ENCODE measurements at places on chromosomes 4 and X.

DNA sequence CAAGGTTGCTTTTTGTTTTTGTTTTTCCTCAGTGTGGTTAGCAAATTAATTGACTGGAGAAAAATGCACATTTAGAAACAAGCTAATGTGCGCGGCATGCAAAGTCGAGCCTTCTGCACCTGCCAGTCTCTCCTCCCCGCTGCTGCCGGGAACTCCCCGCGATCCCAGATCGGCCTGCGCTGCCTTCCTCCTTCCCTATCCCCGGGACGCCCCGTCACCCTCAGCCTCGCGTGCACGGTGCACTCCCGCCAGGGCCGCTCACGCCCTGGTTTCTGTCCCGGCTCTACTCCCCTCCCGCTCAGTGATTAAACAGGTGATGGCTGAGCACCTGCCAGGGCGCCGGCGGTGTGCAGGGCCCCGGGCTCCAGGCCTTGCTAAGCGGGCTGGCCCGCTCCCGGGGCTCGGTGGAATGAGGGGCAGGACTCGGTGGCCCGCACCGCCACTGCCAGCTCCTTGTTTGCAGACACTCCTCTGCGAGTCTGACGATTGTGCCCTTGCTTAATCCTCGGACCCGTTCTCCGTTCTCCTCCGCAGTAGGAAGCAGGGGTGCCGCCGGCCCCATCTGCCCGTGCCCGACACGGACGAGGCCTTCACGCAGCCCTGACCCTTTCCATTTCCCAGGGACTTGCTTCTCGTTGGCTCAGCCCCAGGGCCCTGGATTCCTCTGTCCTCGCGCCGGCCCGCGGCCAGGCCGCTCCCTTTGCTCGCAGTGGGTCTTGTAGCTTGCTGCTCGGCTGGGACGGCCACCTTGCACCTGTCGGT lies 143.4 kb downstream of the TRIML1 start:
- peak; percentile 62 for DNase-seq

DNA sequence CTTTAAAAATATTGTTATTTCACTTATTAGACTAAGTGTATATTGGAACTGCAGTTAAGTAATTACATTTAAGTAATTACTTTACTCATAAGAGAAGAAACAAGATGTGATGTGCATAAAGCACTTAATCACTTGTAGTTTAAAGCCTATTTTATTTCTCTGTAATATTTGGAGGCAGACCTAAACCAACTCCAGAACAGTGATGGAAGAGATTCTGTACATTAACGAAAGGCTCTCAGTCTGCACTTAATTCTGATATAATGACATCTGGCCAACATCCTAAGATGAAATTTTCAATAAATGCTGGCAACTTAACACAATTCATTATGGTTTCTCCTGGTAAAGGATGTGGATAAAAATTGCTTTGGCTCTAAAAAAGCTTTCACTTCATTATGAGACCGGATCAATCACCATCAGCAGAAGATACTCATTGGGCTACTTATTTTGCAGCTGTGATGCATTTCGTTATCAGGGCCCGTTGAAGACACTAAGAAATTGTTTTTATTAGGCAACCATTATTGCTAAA lies 342.6 kb downstream of the C4orf33 start:
- no peak for DNase-seq

- DNase-seq: no peak
Measured at GRCh38 chr4:3704669-3705068, 61.5 kb upstream of the ADRA2C start.

DNA sequence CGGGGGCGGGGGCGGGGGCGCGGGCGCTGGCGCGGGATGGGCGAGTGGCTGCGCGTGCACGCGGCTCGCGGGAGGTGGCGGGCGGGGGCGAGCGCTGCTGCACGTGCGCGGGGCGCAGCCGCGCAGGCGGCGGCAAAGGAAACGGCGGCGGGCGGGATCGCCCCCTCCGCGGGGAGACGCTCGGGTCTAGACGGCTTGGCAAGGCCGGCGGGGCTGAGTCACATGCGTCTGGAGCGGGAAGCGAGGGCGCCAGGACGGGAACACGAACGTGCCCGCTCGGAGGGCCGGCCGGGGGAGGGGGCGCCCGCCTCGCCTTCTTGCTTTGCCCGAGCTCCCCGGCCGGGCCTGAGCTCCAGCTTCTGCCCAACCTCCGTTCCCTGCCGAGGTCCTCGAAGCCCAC lies 4.3 kb upstream of the HAUS7 start:
- DNase-seq: no peak

DNA sequence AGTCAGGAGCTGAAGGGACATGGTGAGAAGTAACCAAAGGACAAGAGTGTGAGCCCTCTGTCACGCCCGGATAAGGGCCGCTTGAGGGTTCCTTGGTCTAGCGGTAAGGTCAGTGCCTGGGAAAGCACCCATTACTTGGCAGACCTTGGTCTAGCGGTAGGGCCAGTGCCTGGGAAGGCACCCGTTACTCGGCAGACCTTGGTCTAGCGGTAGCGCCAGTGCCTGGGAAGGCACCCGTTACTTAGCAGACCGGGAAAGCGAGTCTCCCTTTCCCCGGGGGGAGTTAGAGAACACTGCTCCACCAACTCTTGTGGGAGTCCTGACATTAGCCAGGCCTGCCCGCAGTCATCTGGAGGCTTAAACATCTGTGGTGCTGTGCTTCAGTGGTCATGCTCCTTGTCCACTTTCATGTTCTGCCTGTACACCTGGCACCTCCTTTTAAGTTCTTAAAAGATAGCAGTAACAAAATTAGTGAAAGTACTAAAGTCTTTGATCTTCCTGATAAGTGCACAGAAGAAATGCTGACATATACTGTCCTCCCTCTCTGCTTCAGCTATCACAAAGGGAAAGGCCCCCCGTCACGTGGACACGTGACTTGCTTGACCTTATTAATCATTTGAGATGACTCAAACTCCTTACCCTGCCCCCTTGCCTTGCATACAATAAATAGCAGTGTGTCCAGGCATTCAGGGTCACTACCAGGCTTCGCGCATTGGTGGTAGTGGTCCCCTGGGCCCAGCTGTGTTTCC lies 9.3 kb upstream of the SEC24B start:
- no peak for DNase-seq

- DNase-seq: no peak
Measured at GRCh38 chrX:51878056-51878455, 15.4 kb upstream of the MAGED1 start.

- DNase-seq: no peak
Measured at GRCh38 chrX:68043713-68044438, 389.4 kb downstream of the OPHN1 start.

- DNase-seq: no peak
Measured at GRCh38 chr4:159177265-159178150, 74.6 kb downstream of the RAPGEF2 start.

DNA sequence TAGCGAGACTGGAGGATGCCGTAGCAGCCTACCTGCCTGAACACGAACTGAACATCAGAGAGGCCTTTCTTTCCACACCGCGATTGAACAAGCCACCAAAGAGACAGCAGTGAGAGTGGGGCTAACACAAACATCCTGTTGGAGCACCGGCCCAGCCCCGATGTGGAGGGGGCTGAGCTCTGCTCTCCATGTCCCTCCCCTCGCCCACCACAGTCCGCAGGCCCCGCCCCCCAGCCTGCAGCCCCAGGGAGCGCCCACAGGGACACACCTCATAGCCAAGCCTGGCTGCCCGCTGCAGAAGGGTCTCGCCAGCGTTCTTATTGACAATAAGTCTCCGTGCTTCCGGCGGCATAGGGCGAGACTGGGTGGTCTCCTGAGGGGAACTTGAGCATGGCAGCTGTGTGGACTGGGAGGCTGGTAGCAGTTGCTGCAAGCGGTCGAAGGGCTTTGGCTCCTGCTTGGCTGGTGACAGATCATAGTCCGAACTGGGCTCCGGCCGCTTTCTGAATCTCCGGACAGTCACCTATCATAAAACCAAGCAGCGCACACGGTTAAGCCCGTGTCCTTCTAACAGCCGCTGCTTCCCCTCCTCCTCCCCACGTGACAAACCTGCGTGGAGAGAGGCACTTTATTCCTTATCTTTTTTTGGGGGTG lies 35.8 kb downstream of the BCOR start:
- DNase-seq: no peak

GRCh38 chrX:14039344-14039743 lies 9.7 kb upstream of the GEMIN8 start:
- no peak for DNase-seq

DNA sequence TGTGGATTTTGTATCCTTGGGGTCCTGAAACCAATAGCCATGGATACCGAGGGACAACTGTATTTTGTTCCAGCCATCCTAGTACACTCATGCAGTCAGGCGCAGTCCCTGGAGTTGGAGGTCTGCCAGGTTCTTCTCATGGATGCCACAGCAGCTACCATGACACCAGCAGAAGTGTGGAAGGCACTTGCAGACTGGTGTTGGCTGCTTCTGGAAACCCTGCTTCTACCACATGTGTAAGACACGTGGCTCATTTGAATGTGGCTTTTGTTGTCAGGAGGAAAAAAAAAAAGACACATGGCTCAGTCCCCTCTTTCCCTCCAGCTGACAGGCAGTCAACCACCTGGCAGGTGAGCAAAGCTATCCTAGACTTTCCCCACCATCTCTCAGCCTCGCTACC lies 19.4 kb downstream of the DRD5 start:
- no peak for DNase-seq

DNA sequence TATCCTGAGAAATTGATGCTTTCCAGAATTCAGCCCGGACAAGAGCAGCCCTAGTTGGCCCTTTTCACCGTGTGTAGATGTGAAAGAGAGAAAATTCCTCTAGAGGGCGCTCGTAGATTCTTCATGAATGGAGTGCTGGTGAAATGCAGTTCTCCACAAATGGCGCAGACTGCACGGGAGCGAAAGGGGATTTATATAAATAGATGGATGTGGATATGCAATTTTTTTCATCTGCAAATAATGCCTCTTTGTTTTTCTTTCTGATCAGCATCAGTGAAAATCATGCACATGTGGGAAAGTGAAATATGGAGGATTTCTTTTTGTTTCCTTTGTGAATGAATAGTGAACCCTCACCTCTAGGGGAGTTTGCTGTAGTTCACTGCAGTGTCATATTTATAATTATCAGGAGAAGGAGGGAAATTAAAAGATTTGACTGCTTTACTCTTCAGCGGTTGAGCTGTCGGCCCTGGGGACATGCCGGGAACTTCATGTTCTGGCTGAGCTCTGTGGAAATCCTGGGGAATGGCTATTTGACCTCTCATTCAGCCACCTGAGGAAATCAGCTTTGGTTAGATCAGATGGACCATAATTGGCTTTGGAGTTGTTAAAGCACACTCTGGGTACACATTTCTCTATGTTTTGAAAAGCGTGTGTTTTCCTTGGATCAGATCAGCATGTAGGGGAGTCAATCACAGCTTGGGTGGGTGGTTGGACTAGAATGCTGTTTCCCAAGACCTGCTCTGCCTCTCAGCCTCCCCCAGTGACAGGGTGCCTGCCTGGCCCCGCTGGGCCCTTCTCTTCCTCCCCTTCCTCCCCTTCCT lies 115.0 kb upstream of the SHISA3 start:
- DNase-seq: peak; percentile 59

- DNase-seq: no peak
Measured at GRCh38 chrX:70032792-70033191, 16.9 kb downstream of the AWAT2 start.

- no peak for DNase-seq
Measured at GRCh38 chr4:83657336-83657735, 121.4 kb downstream of the GPAT3 start.

- no peak for DNase-seq
Measured at GRCh38 chr4:187193141-187193540, 469.5 kb upstream of the FAT1 start.

DNA sequence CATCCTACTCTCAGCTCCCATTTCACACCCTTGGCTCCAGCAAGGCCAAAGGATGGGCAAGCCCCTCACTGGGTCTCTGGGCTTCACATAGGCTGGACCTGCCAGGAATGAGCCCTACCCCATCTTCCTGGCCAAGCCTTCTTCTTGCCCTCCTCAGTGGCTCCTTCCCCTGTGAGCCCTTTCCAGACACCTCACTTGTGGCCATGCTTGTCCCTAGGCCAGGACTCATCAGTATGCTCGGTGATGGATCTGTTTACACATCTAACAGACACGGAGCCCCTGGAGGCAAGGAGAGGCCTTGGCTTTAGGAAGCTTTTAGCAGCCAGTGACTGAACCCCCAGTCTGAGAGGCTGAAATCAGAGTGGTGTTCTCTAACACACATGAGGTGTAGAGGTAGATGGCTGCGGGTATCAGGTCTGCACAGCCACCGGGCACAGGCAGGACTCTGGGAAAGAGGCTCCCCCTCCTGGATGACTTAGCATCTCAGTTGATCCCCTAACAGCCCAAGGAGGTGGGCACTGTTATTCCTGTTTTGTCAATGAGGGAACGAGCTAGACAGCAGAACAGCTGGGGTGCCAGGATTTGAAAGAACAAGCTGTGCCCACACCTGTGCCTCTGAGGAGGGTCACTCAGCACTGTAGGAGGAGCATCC lies 44.8 kb downstream of the PPP2R2C start:
- DNase-seq: no peak

DNA sequence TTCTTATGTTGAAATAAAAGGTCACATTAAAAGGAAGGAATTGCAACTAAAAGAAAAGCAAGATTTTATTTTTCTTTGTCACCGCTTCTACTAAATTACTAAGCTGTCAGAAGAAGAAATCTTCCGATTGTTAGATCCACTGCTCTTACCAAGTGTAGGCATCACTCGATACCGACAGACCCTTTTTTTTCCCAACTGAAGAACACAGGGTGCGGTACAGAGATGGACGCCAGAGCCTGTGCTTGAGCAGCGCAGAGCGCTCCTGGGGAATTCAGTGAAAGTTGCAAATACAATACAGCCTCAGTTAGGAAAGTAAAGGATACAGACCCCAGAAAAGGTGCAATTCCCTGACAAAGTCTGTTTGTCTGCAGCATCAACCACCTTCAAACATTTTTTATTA lies 94.9 kb upstream of the WDR17 start:
- no peak for DNase-seq

- DNase-seq: no peak
Measured at GRCh38 chr4:119785963-119786362, 157.4 kb upstream of the PDE5A start.

DNA sequence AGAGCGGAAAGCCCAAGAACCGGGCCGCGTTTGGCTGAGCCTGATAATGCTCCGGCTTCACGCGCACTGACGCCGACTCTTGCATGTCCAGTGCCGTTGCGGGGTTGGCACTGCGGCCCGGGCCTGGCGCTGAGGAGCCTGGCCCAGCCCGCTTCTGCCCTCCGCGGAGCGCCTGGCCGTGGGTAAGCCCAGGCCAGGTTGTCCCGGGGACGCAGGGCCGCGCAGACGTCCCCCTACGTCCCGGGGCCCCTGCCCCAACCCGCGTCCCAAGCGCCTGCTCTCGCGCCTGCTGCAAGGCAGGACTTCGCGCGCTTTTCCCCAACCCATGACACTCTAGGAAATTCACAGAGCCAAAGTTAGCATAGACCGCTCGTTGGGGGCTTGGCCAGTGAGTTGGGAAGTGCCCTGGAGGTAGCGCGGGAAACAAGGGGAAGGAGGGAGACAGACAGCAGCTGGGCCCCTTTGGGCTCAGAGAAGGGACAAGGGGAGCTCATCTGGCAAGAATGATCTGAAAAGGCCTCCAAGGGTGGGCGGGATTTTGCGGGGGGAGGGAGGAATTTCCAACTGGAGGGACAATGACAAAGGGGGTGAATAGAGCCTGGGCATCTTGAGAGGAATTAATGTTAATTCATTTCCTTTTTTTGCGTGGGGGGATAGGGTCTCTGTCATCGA lies 665 bp upstream of the LRPAP1 start:
- no peak for DNase-seq

- no peak for DNase-seq
Measured at GRCh38 chrX:88244066-88244465, 503.0 kb upstream of the CPXCR1 start.

- no peak for DNase-seq
Measured at GRCh38 chr4:85067342-85067741, 100.9 kb upstream of the WDFY3 start.

All from ecto neural progenitor cell (in vitro differentiated cells).